ENCODE measurements at places on chromosomes 3 and 15. TPM values are rescaled to one million over a fixed set of nuclear protein-coding genes. Genes with fewer than 3 reads are reported as not detected.

DNA sequence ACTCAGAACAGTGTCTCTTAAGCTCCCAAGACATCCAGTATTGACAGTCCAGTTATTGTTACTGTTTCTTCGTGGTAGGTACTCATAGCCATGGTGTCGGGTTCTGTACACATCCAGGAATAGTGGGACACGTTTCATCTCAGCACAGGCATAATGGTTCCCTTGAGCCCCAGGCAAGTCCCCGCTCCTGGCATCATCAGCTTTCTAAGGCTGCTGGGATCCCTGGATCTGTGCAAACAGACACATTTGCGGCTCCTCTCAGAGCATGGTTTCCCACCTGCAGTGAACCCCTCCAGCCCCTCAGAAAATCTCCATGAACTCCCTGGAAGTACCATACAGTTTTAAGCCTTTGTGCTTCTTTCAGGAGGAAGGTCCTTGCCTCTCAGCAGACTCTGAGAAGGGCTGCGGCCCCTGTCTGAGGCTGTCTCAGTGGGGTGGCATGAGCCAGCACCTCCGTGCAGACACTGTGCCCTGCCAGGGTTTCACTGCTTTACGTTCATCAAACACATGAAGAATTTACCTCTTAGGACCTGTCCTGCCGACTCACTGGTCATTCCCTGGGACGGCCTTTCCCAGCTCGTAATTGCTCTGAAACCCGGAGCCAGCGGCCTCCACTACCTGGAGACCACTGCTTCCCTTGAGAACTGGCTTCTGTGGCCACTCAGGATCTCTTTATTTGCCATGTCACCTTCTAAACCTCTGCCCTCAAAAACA, 124.9 kb downstream of the LRRK1 start:
- no peak for DNase-seq

DNA sequence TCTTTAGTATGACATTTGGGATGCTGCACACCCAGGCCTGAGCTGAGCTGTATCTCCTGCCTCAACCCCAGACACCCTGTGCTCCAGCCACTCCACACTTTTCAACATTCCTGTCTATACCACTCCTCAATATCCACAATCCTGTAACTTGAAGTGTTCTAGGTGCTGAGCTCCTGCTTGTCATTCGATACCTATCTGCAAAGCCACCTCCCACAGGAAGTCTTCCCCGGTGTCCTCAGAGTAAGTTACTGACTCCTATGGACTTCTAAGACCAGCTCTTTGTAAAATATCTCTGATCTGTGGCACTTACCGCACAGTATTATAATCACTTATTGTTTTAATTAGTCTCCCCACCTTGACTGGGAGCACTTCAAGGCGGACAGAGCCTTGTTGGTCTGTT, 1.2 kb upstream of the CAV3 start:
- no peak for DNase-seq

Gene PCSK6
- polyA plus RNA-seq, result 10.8 TPM

DNA sequence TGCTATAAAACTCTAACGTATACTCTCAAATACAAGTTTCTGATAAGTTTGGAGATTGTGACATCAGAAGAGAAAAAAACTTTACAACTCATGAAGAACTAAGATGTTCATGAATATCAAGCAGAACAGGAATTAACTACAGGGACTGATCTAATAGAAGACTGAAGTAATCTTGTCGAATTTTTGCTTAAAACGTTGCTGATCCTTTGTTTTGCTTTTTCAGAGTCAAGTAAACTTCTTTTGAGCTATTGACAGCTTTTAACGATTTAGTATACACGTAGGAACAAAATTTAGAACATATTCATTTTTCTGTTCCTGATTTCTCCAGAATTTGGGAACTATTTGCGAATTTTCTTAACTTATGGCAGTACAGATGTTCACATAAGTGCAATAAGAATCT, 610.2 kb downstream of the SI start:
- DNase-seq, result no peak

Gene TMEM41A
- 16.6 TPM for polyA plus RNA-seq

Gene TMEM45A
- 5.2 TPM for polyA plus RNA-seq

Measured in A549 (cell line).